ENCODE measurements at places on chromosomes 2 and 18.

DNA sequence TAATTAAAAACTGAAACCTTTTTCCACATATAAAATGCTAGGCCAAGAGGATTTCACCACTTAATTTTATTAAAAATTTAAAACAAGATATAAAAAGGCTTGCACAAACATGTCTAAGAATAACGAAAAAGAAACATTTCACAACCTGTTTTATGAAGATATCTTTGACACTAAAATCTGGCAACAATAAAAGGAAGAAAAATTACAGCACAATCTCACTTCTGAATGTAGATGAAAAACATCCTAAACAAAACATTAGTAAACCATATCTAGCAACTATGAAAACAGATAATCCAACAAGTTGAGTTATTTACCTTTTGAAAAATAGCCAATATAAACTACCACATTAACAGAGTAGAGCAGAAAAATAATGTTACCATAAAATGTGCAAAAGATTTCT is 185.4 kb upstream of the MMADHC start:
- no peak for DNase-seq

DNA sequence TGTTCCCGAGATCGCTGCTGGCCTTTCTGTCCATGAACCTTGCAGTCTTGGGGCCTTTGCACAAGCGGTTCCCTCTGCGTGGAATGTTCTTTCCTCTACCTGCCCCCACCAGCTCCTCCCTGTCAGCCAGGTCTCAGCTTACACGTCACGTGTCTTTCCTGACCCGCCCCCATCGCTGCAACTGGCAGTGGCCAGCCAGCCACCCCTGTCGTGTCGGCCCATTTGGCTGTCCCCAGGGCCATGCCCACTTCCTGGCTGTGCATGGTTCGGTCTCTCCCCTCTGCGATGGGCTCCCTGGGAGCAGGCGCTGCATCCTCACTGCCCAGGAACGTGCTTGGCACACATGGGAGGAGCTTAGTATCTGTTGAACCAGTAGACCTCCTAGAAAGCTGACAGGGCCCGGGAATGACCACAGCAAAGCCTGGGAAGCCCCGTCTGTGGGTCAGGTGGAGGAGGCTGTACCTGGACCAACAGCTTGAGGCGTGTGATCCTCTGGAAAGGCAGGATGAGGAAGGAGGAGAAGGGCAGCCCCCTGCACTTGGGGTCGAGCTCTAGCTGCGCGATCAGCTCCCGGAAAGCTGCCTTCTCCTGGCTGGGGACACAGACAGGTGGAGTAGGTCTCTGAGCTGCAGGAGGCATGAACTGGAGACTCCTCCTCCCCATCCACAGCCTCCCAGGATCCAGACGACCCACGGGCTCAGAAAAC is 21.0 kb downstream of the SNORC start:
- peak; percentile 92 for DNase-seq

DNA sequence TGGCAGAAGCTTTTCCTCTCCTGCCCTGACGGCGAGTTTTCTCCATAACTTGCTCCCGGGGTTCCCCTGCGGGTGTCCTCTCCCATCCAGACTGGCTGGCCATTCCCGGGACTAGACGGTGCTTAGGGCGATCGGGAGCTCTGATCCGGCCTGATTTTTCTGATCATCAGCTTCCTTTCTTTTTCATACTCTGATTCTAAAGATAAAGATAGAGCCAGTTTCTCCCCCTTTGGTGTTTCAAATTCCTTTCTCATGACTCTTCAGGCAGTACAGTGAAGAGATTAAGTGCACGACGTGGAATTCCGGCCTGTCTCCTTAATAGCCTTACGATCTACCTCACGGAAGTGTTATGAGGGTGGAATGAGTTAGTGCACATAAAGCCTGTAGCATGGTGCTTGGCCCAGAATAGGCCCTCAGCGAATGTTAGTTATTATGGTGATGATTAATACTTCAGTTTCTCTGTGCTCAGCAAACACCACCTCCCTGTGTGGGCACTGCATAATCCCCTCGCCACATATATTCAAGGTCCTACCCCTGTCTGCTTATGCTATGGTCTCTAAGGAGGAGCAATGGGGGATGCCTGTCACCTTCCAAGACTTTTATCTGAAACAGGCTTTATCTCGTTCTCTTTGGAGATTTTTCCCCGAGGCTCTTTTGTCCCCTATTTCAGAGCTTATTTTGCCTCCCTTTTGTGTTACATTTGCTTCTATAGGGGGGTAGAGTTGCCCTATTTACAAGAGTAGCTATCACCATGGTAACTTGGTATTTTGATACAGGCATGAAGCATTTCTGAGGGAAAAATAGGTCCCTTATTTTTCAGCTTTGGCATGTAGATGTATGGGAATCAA is 254.8 kb downstream of the CDH2 start:
- DNase-seq = no peak

GRCh38 chr2:106537791-106538191 is 50.6 kb downstream of the CD8B2 start:
- DNase-seq = no peak

GRCh38 chr2:28717339-28717758 is 34.3 kb upstream of the PPP1CB start:
- DNase-seq = peak; percentile 71

- DNase-seq = no peak
Measured at GRCh38 chr2:11257964-11258363, 86.5 kb downstream of the ROCK2 start.

GRCh38 chr2:222738809-222739208 is 67.4 kb downstream of the MOGAT1 start:
- no peak for DNase-seq

DNA sequence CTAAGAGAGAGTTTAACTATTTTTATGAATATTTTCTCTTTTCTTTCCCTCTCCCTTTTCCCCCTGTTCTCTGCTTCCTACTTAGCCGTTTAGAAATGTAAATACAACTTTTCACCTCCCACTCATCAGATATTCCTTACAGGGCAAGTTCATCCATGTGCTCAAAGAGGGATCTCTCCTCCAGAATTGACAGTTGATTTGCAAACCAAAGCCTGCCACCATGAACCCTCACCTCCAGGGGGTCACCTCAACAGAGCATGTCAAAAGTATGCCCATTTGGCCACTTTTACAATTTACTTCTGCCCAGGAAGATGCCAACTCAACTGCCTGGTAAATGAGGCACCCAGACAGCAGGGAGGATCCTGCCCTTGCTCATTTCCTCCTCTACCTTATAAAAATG is 149.2 kb upstream of the GYPC start:
- DNase-seq = no peak

Measured in NCI-H510A (cell line).